ENCODE measurements at places on chromosomes 3 and 15. TPM values are rescaled to one million over a fixed set of nuclear protein-coding genes. Genes with fewer than 3 reads are reported as not detected.

The FOXL2 gene
- total RNA-seq: not detected

The P2RY13 gene
- 1.1 TPM for total RNA-seq

The CNTN6 gene
- not detected for total RNA-seq

The FBXW12 gene
- not detected for total RNA-seq

The ANKRD63 gene
- not detected for total RNA-seq

The EOMES gene
- total RNA-seq: 0.56 TPM

The TRH gene
- total RNA-seq: not detected

The LOXL1 gene
- total RNA-seq: 0.58 TPM

The TMCO5A gene
- total RNA-seq: not detected

The CLDN16 gene
- 6.6 TPM for total RNA-seq

The GUCA1C gene
- not detected for total RNA-seq

The CYP1A1 gene
- 12.5 TPM for total RNA-seq

The RPSA gene
- total RNA-seq: 291 TPM

The SQOR gene
- 34.2 TPM for total RNA-seq

The USP19 gene
- 36.0 TPM for total RNA-seq

The MORC1 gene
- not detected for total RNA-seq

The GNAT1 gene
- total RNA-seq: 0.07 TPM

The NMNAT3 gene
- 3.1 TPM for total RNA-seq

The PYDC2 gene
- total RNA-seq: not detected

The GPR176 gene
- total RNA-seq: 2.1 TPM

The SOX14 gene
- not detected for total RNA-seq

The DUOX1 gene
- not detected for total RNA-seq

The ROPN1 gene
- total RNA-seq: not detected

The CYP8B1 gene
- total RNA-seq: 294 TPM

The ASB14 gene
- not detected for total RNA-seq

The ZNF660 gene
- total RNA-seq: 0.65 TPM

The ARNT2 gene
- 0.75 TPM for total RNA-seq

The TRANK1 gene
- 8.8 TPM for total RNA-seq

Measured in right lobe of liver (tissue), 6 donors.